ENCODE measurements at places on chromosomes 11 and 22.

DNA sequence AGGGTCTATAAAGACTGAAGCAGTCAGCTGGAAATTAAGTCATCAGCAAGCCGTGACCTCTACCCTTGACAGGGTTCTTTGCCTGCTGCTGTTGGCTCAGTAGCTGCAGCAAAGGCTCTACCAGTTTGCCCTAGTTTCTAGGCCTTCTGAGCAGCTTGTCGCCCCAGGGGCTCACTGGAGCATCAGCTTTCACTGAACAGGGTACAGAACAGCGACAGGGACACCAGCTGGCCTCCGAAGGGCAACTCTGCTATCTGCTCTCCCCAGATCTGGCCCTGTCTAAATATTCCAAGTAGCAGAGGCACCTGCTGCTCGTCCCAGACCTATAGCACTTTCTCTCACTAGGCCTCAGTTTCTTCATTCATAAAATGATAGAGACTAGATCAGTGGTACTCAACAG lies 42.4 kb downstream of the SMCO4 start:
- DNase-seq, result no peak

GRCh38 chr22:29433856-29434255 lies 4.5 kb upstream of the RFPL1 start:
- DNase-seq, result no peak

DNA sequence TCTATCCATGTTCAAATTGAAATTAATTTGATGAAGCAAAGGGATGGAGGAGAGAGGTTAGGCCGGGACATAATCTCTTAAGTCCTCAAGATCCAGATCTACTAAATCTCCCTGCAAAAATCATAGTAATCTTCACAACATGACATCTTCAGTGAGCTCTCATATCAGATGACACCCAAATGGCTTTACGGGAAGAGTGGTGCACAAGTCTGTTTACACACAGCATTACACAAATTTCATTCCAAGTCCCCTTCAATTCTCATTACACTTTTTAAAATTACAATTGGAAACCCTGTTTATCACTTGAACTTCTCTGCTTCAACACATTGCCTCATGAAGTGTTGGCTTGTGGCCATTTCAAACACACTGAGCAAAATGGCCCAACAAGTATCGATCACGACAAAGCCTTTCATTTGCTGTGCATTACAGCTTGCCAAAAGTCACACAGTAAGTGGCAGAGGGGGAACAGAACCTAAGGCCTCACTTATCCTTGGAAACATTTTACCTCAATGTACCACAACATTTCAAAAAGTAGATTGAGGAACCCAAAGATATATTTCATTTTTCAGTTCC lies 17.9 kb upstream of the TPH1 start:
- no peak for DNase-seq

DNA sequence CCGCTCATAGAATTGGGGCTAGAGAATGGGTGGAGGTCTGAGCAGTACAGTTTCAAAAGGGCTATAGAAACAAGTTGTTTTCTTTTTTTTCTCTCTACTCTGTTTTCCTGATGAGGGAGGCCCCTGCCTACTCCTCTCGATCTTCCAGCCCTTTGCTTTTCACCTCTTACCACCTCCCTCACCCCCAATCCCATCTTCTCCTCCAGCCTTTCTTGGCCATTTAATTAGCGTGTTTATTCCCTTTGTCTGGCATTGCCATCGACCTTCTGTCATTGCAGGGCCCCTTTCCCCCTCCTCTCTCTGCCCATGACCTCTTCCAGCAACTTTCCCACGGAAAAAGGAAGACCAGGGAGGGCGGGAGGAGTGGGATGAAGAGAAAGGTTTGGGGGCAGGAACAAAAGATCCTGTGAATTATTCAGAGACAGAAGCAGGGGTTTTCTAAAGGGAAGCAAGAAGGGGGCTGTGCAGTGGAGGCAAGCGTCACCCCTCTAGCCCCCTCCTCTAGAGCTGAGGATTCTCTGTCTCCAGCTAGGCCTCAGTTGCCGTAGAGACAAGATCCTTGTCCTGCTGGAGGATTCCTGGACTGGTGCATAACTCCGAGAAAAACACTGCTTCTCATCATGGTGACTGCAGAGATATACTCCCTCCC lies 12.9 kb downstream of the DTX4 start:
- DNase-seq, result no peak

DNA sequence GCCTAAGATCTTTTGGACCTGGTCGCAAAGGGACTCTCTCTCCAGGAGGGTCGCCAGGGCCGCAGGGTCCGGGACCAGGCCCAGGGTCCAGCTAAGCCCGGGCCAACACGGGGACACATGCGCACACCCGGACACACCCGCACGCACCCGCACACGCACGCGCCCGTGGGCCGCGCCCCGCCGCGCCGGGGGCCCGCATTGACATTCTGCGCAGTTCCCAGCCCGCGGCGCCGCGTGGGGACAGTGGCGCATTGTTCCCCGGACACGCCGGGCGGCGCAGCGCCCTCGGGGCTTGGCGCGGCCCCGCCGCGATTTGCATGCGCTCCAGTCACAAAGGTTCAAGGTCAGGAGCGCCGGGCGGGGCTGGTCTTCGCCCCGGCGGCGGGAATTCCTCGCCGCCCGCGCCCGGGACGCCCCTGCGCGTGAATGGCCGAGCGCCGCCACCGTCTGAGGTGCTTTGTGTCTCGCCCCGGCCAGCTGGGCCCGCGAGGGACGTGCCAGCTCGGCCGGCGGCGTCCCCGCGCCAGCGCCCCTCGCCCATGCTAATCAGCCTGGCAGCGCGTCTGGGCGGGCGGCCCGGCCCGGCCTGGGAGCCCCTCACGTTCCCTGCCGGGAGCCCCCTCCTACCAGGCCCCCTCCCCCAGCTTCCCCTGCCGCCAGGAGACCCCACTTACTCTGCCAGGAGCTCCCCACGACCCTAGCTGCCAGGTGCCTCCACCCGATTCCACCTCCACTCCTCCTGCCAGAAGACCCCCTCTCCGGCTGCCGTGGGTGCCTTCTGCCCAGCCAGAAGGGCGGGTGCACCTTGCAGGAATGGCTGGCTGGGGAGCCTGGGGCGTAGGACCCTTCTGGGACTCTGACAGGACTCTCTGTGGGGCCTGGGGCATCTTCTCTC lies 50.5 kb upstream of the WNT7B start:
- no peak for DNase-seq

- no peak for DNase-seq
These were observed 39.6 kb upstream of the RDX start for GRCh38 chr11:110336054-110336453.

- DNase-seq, result peak; percentile 45
These were observed 30.0 kb upstream of the CABP7 start for GRCh38 chr22:29689880-29690213.

GRCh38 chr11:45884596-45885185 lies 760 bp upstream of the MAPK8IP1 start:
- no peak for DNase-seq

DNA sequence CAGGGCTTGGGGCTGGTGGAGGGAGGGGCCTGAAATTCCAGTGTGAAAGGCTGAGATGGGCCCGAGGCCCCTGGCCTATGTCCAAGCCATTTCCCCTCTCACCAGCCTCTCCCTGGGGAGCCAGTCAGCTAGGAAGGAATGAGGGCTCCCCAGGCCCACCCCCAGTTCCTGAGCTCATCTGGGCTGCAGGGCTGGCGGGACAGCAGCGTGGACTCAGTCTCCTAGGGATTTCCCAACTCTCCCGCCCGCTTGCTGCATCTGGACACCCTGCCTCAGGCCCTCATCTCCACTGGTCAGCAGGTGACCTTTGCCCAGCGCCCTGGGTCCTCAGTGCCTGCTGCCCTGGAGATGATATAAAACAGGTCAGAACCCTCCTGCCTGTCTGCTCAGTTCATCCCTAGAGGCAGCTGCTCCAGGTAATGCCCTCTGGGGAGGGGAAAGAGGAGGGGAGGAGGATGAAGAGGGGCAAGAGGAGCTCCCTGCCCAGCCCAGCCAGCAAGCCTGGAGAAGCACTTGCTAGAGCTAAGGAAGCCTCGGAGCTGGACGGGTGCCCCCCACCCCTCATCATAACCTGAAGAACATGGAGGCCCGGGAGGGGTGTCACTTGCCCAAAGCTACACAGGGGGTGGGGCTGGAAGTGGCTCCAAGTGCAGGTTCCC lies at the start of gene APOC3:
TSS of gene APOC3 (plus strand) at position 383 of the 659 bp plus-strand sequence. CDS start 676 bp downstream, outside the sequence.
- DNase-seq, result peak; percentile 74

GRCh38 chr11:16860617-16861016 lies 122.2 kb downstream of the C11orf58 start:
- no peak for DNase-seq

DNA sequence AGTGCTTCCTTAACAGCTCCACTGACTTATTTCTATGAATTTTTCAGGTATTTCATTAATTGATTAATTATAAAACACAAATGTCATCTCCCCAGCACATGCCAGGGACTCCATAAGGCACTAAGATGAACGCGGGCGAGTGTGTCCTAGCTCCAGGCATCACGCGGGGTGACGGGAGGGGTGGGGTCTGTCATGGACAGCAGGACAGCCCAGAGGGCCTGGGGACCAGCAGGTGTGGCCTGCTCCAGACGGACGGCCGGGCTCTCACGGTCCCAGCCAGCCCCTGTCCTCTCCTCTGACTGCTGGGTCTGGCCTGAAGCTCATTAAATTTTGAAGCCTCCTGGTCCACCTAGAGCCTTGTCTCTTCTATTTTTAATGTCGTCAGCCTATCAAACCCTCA lies 531.1 kb downstream of the BRD1 start:
- DNase-seq, result no peak

GRCh38 chr11:3163241-3163981 lies 1.7 kb downstream of the OSBPL5 start:
- no peak for DNase-seq

- DNase-seq, result peak; percentile 70
These were observed 884 bp downstream of the CENATAC start for GRCh38 chr11:118998822-118999221.

- peak; percentile 57 for DNase-seq
These were observed 731 bp downstream of the GSTP1 start for GRCh38 chr11:67584205-67584880.

DNA sequence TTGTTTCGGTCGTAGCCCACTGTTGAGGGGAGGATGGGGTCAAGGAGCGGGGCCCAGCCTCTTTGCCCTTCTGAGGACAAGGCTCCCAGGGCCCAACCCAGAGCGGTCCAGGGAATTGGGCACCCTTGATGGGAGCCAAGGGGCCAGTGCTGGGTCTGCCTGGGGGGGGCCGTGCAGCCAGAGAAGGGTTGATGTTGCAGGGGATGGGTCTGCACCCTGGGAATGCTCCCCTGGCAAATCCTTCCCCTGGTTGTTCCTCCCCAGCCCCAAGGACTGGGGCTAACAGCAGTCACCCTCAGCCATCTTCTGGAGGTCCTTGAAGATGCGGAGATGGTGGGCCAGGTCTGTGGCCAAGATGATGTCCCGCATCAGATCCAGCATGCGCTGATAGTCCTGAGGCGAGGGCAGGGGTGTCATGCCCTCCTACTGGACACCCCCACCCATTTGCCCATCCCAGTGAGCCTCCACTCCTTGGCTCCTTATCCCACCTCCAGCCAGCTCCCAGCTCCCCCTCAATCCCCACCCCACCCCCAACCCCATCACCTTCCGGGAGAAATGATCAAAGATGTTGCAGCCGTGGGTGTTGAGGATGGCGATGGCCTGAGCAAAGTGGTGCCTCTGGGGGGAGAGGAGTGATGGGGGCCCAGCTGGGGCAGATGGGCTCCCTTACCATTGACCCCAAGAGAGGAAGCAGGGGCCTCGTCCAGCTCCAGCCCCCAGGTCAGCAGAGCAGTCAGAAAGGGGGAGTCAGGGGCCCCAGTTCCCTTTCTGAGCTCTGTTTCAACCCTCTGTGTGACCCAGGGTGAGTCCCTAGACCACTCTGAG lies 95.0 kb downstream of the PDE2A start:
- no peak for DNase-seq

GRCh38 chr11:83278351-83278750 lies 7.8 kb downstream of the CCDC90B start:
- DNase-seq, result peak; percentile 56

DNA sequence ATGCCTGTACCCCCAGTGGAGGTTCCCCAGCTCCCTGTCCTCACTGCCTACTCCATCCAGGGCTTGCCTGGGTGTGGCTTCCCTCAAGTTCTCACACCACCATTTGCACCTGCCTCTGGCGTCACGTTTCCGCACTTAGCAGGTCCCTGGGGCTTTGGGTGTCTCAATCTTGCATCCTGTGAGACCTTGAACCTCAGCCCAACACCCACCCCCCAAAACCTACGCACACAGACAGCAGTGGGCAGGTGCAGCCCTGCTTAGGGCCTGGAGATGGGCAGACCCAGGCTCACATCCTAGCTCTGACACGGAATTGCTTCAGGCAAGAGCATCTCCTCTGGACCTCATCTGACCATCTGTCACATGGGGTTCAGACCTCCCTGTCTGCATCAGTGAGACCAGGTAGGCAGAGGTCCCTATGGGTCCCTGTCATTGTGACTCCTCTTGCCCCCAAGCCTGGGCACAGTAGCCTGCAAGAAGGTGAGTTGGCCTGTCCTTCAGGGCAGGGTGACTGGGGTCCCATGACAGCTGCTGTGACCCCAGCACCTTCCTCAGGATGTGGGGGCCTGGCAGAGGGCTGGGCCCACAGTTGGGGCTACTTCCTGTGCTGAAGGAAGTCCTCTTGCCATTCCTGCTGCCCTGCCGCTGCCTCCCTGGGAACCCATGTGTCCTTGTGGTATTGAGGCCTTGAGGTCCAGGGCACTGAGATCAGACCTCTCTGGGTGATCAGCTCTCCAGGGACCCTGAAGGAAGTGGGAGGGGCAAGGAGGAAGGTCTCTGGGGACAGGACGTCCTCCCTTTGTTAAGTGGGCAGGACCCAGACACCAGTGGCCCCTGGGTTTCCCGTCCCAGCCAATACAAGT lies 2.0 kb downstream of the SIPA1 start:
- DNase-seq, result no peak

GRCh38 chr11:13119361-13119760 lies 110.2 kb downstream of the RASSF10 start:
- DNase-seq, result peak; percentile 43

GRCh38 chr22:40377931-40378330 lies 7.5 kb downstream of the SGSM3 start:
- no peak for DNase-seq

DNA sequence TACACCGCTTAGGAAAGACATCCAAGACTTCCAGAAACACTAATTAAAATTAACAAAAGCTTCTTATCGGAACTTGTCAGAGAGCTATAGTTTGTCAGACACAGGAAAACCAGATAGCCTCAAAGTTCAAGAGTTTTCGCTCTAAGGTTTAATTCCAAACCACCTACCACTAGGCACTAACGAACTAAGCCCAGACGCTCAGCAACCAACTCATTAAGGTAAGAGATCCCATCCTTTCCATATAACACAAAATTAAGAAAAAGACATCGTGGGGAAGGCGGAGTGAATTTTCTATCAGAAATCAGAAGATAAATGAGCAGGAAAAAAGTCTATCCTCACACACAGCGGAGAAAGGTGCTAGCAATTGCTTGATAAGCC lies 382 bp downstream of the IMMP1L start:
- peak; percentile 1 for DNase-seq

- DNase-seq, result no peak
These were observed 3.3 kb downstream of the REXO2 start for GRCh38 chr11:114442536-114442935.

Measured in fibroblast of skin of right biceps (primary cell).